Ascending aorta (tissue), 2 donors: ENCODE measurements at places on chromosomes 3 and 15. TPM values are rescaled to one million over a fixed set of nuclear protein-coding genes. Genes with fewer than 3 reads are reported as not detected.

The SERPINI2 gene
- not detected for total RNA-seq

The NR2E3 gene
- not detected for total RNA-seq

The BAHD1 gene
- total RNA-seq, result 10.6 TPM

The HDGFL3 gene
- total RNA-seq, result 20.8 TPM

The MCF2L2 gene
- not detected for total RNA-seq

The DUOXA2 gene
- total RNA-seq, result 0.32 TPM

The ZCWPW2 gene
- not detected for total RNA-seq

The KBTBD8 gene
- total RNA-seq, result not detected

- H3K27me3 ChIP-seq, result no peaks in the 10 kb centered on the region
- H3K36me3 ChIP-seq, result no peaks in the 10 kb centered on the region
- H3K4me3 ChIP-seq, result no peak overlapping the region
- no peak for DNase-seq
- H3K4me1 ChIP-seq, result no peaks in the 10 kb centered on the region
Observed at GRCh38 chr15:80641384-80641783, 53.7 kb upstream of the ABHD17C start.

DNA sequence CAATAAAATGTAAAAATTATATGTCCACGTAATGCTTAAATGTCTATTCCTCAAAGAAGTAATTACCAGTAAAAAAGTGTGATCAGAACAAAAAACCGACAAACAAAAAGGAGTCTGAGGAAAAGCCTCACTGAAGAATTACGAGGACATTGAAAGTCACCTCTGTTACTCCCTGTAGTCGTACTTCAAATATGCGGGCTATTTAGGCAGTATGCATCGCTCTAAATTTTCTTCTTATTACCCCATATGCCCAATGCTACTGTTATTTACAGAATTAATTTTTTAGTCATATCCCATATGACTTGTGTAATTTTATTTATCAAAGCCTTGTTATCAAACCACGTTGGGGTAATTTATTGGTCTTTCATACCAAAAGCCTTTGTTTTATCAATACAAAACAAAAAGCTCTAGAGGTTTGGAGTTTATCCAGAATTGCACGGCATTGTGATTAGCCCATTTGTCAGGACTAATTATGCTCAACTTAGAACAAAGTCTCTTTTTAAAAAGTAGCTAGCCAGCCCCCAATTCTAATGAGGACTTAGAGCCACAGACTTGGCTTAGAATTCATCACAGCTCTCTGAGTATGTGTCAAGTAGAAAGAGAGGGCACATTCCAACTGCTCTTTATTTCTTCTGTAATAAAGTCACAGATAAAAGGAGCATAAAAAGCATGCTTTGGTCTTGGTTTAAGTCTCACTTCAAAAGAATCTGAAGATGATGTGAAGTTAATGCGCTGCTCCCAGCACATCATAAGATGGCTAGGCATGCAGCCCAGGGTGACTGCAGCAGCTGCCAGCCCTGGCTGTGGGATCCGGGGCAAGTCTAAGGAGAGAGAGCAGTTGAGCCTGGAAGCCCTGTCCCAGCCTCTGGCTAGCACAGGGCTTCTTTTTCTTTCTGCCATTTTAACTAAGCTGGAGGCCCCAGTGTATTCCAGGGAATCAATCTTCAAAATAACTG lies 521.0 kb downstream of the GABRG3 start:
- H3K36me3 ChIP-seq, result no peaks in the 10 kb centered on the region
- no peak overlapping the region for H3K27ac ChIP-seq
- DNase-seq, result no peak
- H3K4me1 ChIP-seq, result no peaks in the 10 kb centered on the region
- no peak overlapping the region for H3K4me3 ChIP-seq

DNA sequence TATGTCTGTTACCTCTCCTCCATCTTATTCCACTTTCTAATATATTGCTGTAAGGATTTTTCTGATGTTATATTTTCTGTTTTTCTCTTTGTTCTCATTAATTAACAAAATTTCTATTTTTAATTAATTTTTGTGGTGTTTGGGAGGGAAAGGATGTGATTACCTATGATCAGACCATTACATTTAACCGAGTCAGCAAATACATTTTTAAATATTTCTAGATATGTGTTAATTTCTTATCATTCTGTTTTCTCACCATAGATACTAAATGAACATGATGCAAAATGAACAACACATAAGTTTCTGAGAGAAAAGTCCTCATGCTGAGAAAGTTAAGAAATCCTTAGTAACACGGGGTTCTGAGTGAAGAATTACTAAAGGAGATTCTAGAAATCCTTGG lies 80.6 kb upstream of the P2RY1 start:
- no peak overlapping the region for H3K4me3 ChIP-seq
- DNase-seq, result no peak
- H3K27ac ChIP-seq, result no peak overlapping the region
- H3K4me1 ChIP-seq, result no peaks in the 10 kb centered on the region
- no peaks in the 10 kb centered on the region for H3K36me3 ChIP-seq
- no peaks in the 10 kb centered on the region for H3K27me3 ChIP-seq

DNA sequence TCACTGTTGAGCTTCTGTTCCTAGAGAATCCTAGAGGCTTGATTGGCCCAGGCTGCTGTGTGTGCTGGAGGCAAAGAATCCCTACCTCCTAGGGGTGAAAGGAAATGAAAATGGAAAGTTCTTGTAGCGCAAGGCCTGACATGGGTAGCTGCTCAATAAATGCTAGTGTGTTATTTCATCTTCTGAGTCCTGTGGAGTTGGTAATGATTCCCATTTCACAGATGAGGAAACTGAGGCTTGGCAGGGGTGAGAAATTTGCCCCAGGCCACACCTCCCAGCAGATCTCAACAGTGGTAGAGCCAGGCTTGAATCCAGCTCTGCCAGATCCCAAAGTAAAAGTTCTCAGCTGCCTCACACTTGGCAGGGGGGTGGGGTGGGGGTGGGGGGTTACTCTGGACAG lies 26.1 kb downstream of the HDAC11 start:
- no peak overlapping the region for H3K27ac ChIP-seq
- H3K27me3 ChIP-seq, result no peaks in the 10 kb centered on the region
- no peak overlapping the region for H3K4me3 ChIP-seq

DNA sequence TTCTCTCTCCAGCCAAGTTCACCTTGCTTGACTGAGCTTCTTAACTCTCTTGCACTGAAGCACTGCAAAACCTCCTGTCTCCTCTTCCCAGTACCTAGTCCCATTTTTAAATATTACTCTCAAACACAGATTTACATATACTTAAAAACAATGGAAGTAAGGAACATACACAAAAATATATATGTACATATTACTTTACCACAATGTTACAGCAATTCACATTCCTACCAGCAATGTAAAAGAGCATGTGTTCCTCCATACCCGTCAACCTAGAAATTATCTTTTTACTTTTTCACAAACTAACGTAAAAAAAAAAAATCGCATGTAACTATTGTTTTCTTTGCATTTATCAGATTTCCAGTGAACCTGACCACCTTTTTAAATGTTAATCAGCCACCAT lies 60.4 kb downstream of the RYK start:
- H3K36me3 ChIP-seq, result peaks cover 20% of the 10 kb centered on the region
- H3K27me3 ChIP-seq, result no peaks in the 10 kb centered on the region
- H3K4me1 ChIP-seq, result no peaks in the 10 kb centered on the region
- no peak overlapping the region for H3K27ac ChIP-seq
- DNase-seq, result no peak

GRCh38 chr3:70360979-70361760 lies 48.7 kb upstream of the MDFIC2 start:
- no peaks in the 10 kb centered on the region for H3K36me3 ChIP-seq
- DNase-seq, result no peak
- H3K4me1 ChIP-seq, result no peaks in the 10 kb centered on the region
- H3K27me3 ChIP-seq, result no peaks in the 10 kb centered on the region
- H3K4me3 ChIP-seq, result no peak overlapping the region

GRCh38 chr3:8571256-8571655 lies 69.6 kb downstream of the LMCD1 start:
- H3K36me3 ChIP-seq, result peaks cover 52% of the 10 kb centered on the region
- H3K4me1 ChIP-seq, result peaks cover 46% of the 10 kb centered on the region
- no peak overlapping the region for H3K4me3 ChIP-seq
- peak overlapping the region; percentile 34 for H3K27ac ChIP-seq
- H3K27me3 ChIP-seq, result no peaks in the 10 kb centered on the region

GRCh38 chr3:141949399-141949798 lies 73.0 kb downstream of the ATP1B3 start:
- H3K4me3 ChIP-seq, result no peak overlapping the region
- H3K27me3 ChIP-seq, result no peaks in the 10 kb centered on the region
- H3K27ac ChIP-seq, result no peak overlapping the region
- H3K36me3 ChIP-seq, result peaks cover 3% of the 10 kb centered on the region
- no peak for DNase-seq

- H3K27me3 ChIP-seq, result no peaks in the 10 kb centered on the region
- no peak overlapping the region for H3K4me3 ChIP-seq
- no peak for DNase-seq
Observed at GRCh38 chr3:17094551-17094950, 209.8 kb downstream of the PLCL2 start.

GRCh38 chr3:136819392-136819730 lies 435 bp downstream of the SLC35G2 start:
- no peaks in the 10 kb centered on the region for H3K27me3 ChIP-seq
- peaks cover 2% of the 10 kb centered on the region for H3K4me1 ChIP-seq
- H3K27ac ChIP-seq, result peak overlapping the region; percentile 84
- H3K36me3 ChIP-seq, result no peaks in the 10 kb centered on the region

- H3K4me3 ChIP-seq, result no peak overlapping the region
- no peak for DNase-seq
- no peaks in the 10 kb centered on the region for H3K27me3 ChIP-seq
- no peaks in the 10 kb centered on the region for H3K4me1 ChIP-seq
Observed at GRCh38 chr15:66940368-66940767, 125.0 kb upstream of the SMAD3 start.

GRCh38 chr3:103388214-103388613 lies 953.4 kb downstream of the ZPLD1 start:
- H3K4me3 ChIP-seq, result no peak overlapping the region
- DNase-seq, result no peak
- no peaks in the 10 kb centered on the region for H3K4me1 ChIP-seq

- no peaks in the 10 kb centered on the region for H3K27me3 ChIP-seq
- no peak for DNase-seq
- peaks cover 22% of the 10 kb centered on the region for H3K4me1 ChIP-seq
- no peak overlapping the region for H3K27ac ChIP-seq
- no peak overlapping the region for H3K4me3 ChIP-seq
Observed at GRCh38 chr15:77067691-77068367, 3.1 kb downstream of the TSPAN3 start.

GRCh38 chr3:185537369-185537970 lies 14.9 kb downstream of the LIPH start:
- no peak overlapping the region for H3K27ac ChIP-seq
- no peaks in the 10 kb centered on the region for H3K36me3 ChIP-seq
- H3K4me1 ChIP-seq, result no peaks in the 10 kb centered on the region
- H3K4me3 ChIP-seq, result no peak overlapping the region

DNA sequence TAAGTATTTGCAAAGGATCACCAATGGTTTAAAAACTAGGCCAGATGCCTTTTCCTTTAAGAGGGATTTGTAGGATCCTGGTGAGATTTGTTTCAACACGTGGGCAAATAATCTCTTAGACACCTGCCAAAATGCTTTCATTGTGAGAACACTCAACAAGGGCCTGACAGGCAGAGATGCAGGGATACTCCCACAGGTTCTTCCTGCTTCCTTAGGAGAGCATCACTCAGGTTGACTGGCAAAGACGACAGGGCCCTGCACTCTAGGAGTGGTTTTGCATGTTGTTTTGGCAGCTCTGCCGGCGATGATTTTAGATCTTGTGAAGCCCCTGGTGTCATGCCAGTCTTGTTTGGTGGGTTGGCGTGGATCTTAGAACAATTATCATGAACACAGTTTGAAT lies 184.5 kb downstream of the NR1D2 start:
- peaks cover 13% of the 10 kb centered on the region for H3K36me3 ChIP-seq
- no peak for DNase-seq
- no peaks in the 10 kb centered on the region for H3K27me3 ChIP-seq

DNA sequence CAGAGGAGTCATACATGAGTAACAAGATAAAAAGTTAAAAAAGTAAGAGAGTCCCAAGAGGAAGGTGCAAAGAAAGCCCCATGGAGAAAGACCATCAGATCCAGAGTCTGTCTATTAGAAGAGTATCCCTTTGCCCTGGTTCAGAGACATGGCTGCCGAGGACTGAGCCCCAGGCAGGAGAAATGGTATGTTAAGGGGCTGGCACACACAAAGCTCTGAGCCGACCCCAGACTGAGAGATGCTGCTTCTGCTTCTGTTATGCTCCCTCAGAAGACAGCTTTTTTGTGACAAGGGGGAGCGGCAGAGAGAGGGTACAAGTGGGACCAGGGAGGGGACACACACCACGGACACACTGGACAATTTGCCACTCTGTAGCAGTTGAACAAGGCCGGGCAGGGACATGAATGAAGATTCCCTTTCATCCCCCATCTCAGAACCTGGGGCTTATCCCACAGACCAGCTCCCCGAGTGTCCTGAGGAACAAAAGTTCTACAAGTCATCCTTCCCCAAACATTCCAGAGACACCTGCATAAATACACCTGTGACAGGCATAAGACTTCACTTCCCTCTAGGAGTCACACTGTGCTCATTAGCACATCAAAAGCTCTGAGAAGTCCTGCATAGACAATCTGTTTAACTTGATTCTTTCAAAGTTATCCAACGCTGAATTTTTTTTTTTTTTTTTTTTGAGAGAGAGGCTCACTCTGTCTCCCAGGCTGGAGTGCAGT lies 161.6 kb upstream of the WNT5A start:
- H3K4me3 ChIP-seq, result no peak overlapping the region
- H3K4me1 ChIP-seq, result no peaks in the 10 kb centered on the region
- H3K27ac ChIP-seq, result no peak overlapping the region
- no peak for DNase-seq
- no peaks in the 10 kb centered on the region for H3K27me3 ChIP-seq
- H3K36me3 ChIP-seq, result no peaks in the 10 kb centered on the region

- H3K4me1 ChIP-seq, result peaks cover 13% of the 10 kb centered on the region
- H3K27me3 ChIP-seq, result no peaks in the 10 kb centered on the region
- H3K27ac ChIP-seq, result no peak overlapping the region
- DNase-seq, result no peak
Observed at GRCh38 chr15:84598250-84598649, 2.6 kb upstream of the ZSCAN2 start.

DNA sequence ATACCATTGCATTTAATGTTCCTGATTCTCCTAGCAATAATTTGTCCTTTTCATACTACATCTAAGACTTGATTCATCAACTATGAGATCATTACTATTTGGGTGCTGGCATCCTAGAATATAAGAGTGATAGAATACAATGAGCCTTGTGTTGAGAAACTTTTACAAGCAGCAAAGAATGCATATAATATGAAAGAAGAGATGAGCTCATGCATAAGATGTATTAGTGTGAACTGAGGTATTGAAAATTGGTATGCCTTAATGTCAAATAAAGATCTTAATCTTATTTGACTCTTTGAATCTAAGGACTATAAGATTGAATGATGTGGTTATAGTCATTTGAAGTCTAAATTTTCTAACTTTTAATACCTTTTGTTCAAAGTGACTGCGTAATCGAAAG lies 220.0 kb upstream of the ARHGEF26 start:
- no peaks in the 10 kb centered on the region for H3K36me3 ChIP-seq
- H3K4me1 ChIP-seq, result no peaks in the 10 kb centered on the region
- H3K4me3 ChIP-seq, result no peak overlapping the region
- H3K27ac ChIP-seq, result no peak overlapping the region
- no peak for DNase-seq
